ENCODE measurements at places on chromosomes 13 and 19.

GRCh38 chr19:54707962-54708361, 16.3 kb upstream of the KIR3DL3 start:
- peak; percentile 6 for DNase-seq

DNA sequence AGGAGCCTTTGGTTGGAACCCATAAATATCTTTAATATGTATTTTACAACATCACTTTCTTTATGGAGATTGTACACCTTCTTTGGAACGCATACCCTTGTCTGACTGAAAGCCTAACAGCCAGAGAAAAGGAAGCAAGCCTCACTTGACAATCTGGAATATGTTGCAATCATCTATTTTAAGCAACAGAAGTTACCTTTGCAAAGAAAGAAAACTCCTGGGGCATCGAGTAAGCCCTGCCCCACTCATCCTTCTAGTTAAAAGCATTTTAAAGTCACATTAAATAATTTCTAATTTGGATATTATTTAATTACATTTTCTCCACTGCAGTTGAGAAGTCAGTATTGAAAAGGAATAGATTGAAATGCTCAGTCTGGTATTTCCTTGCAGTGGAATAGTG, 542.7 kb downstream of the MYO16 start:
- DNase-seq: no peak

GRCh38 chr13:42068886-42069285, 20.4 kb downstream of the DGKH start:
- no peak for DNase-seq

DNA sequence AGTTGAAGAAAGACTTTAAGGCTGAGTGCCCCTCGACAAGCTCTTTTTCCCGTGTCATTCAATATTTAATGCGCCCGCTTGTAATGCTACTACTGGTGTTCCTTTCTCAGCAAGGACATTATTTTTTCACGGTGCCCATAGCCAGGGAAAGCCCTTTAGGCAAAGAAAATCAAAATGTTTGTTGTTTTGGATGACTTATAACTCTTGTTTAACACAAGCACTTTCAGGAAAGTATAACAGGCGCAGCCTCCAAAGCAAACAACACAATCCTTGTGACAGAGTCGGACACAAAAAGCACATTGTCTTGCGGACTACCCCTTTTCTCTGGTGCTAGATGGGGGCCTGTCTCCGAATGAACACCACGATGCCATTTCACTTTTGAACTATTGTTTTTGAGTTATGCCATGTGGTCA, 12.4 kb downstream of the ZIC5 start:
- DNase-seq: no peak

DNA sequence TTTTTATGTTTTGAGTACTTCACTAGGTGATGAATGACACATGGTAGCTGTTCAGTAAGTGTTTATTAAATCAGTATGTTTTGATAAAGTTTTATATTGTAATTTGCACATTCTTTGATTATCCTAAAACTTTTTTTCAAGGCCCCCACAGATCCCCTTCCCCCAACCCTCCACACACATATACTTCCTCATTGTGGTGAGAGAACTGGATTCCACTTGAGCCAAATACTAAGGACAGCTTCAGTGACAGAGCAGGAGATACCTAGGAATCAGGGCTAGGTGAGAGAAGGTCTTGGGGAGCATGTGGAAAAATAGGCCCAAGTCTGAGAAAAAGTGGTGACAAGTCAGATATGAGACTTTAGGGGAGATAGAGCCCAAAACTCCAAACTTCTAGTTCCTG, 174.6 kb downstream of the TDRD3 start:
- no peak for DNase-seq

DNA sequence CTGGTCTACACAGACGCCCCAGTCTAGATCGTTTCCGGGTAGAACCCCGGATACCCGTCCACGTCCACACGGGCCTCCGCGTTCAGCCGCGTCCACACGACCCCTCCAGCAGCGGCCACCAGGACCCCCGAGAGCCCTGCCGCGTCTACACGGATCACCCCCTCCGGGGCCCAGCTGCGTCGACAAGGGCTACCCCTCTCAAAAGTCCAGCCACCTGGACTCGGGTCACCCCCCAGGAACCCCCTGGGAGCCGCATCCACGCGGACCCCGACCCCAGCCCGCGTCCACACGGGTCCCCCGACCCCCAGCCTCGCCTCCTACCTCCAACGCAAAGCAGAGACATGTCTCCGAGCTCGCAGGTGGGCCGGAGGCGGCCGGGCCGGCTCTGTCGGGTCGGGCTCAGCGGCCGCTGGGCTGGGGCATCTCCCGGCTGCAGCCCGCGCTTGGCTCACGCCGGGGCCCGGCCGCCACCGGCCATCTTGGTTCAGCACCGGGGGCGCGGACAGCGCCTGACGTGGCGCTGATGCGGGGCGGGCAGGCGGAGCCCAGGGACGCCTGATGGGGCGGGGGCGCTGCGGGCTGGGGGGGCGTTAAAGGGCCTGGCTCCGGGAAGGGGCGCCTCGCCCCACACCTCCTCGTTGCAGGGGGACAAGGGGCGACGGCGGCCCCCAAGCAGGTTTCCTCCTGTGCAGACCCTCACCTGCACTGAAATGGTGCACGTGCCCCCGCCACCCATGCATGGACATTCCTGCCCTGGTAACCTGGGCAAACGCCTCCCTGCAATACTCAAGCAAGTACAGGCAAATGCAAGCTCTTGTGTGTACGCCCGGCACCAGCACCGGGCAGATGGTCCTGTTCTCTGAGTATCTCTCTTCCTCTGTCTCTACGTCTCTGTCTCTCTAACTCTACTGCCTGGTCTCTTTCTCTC, at the start of gene UNC13A:
Gene UNC13A, minus strand, starts transcription at position 498 of the 928 bp plus-strand sequence. Its CDS starts 155 bp downstream, at position 343.
- DNase-seq: peak; percentile 26

GRCh38 chr13:114259374-114259773, 22.0 kb upstream of the UPF3A start:
- DNase-seq: no peak

DNA sequence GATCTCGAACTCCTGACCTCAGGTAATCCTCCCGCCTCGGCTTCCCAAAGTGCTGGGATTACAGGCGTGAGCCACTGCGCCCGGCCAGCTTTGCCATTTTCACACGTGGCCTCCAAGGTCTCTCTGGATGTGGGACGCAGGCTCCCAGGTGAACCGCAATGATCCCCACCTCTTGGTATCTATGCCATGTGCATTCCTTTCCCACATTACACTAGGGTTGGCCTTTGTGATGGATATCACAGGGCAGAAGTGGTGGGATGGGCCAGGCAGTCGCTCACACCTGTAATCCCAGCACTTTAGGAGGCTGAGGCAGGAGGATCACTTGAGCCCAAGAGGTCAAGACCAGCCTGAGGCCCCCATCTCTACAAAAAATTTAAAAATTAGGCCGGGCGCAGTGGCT, 22.4 kb downstream of the FGF21 start:
- no peak for DNase-seq

GRCh38 chr13:52878831-52879230, 30.4 kb upstream of the PCDH8 start:
- DNase-seq: no peak

GRCh38 chr13:80642641-80643040, 301.7 kb upstream of the SPRY2 start:
- no peak for DNase-seq

GRCh38 chr13:91045351-91046034, 302.0 kb upstream of the MIR17HG start:
- DNase-seq: no peak
